Tibial artery (tissue), 4 donors: ENCODE measurements at places on chromosomes 2 and 18.
A peak's percentile ranks its signal among the peaks of the same experiment; 100 is the strongest.

DNA sequence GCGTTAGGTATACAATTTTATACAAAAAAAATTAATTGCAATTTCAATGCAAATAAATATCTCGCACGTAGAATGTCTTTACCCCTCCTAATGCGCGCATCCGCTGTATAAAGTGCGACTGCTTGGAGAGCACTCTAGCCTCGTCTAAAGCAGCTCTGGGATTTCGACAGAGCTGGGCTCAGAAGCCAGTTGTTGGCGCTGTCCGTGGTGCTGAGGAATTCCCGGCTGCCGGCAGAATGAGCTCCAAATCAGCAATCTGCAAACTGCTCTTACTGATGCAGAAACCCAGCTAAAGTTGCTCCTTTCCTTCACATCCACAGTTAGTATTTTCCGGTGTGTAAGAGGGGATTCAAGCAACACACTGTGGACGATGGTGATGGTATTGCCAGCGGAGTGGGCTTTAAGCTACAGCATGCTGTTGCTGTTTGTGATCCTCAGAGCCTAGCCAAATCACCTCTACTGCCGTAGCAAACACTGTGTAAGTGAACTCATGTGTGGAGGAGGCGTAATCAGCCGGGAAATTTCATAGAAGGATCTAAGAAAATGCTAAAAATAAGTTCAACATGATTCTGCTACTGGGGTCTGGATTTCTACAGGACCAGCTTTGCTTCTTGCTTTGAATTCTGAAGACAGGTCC lies at the start of gene VWC2L:
Gene VWC2L (plus strand): TSS at position 137 of the 637 bp plus-strand sequence. CDS start 3,140 bp downstream, outside the sequence.
- H3K27ac ChIP-seq: no peak within 1 kb of the TSS
- H3K4me3 ChIP-seq: no peak within 1 kb of the TSS
- H3K27me3 ChIP-seq: no peaks in the 10 kb centered on the region
- no peaks in the 10 kb centered on the region for H3K36me3 ChIP-seq

DNA sequence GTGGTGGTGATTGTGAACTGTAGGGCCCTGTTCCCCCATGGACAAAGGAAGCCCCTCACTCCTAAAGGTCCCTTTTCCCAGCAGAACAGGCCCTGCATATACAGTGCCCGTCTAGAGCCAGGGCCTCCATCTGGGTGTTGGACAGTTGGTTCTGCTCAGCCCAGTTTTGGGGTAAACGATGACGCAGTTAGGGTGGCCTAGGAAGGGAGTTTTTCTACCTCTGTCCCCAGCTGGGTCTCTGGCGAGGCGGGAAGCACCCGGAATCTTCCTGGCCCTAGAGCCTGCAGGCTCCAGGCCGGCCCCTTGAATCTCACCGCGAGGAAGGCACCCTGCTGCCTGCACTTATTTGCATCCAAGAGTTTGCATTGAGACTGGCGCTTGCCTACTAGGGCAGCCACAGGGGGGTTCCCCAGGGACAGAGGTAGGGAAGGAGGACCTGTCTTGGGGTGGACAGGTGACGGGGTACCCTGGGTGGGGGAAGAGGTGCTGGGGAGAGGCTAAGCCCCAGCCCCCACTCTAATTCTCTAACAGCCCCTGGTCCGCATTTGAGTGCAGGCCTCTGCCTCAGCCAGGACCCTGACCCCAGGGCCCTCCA lies 529 bp upstream of the MTA3 start:
- H3K27me3 ChIP-seq: no peaks in the 10 kb centered on the region
- DNase-seq: peak; percentile 22
- H3K4me1 ChIP-seq: peaks cover 5% of the 10 kb centered on the region

- no peak overlapping the region for H3K4me3 ChIP-seq
- H3K4me1 ChIP-seq: peaks cover 17% of the 10 kb centered on the region
- H3K27ac ChIP-seq: no peak overlapping the region
- no peaks in the 10 kb centered on the region for H3K36me3 ChIP-seq
Measured at GRCh38 chr2:12881952-12882351, 165.2 kb downstream of the TRIB2 start.

GRCh38 chr18:64699081-64699480 lies 550.2 kb upstream of the LINC00305 start:
- H3K36me3 ChIP-seq: no peaks in the 10 kb centered on the region
- H3K4me1 ChIP-seq: no peaks in the 10 kb centered on the region
- H3K4me3 ChIP-seq: no peak overlapping the region
- no peaks in the 10 kb centered on the region for H3K27me3 ChIP-seq

DNA sequence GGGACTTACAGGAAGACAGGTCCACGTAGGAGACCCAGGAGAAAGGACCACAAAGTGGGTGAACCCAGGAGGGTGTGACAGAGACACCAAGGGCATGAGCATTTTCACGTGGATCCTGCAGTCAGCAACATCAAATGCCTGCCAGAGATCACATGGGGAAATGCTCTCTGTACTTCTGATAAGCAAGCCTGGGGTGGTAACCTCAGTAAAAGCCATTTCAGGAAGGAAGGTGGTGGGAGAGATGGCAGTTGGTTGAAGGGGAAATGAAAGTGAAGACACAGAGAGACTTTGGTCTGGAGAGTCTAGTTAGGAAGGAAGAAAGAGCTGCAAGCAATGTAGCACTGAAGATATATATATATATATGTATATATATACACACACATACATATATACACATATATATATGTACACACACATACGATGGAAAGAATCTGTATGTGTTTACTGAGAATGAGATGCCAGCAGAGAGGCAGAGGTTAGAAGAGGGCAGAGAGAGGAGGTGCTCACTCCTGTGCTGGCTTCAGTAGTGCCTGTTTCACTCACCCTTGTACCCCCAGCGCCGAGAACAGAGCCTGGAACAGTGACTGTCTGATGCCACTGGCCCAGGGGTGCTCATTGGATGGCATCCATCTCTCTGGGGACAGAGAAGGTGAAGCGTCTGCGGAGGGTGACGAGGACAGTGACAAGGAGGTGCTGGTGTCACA lies 314.9 kb downstream of the AFF3 start:
- no peak overlapping the region for H3K27ac ChIP-seq
- no peak overlapping the region for H3K4me3 ChIP-seq
- H3K4me1 ChIP-seq: no peaks in the 10 kb centered on the region

GRCh38 chr2:199602271-199602895 lies 144.6 kb upstream of the SATB2 start:
- no peak overlapping the region for H3K4me3 ChIP-seq
- H3K27ac ChIP-seq: no peak overlapping the region
- H3K4me1 ChIP-seq: no peaks in the 10 kb centered on the region

DNA sequence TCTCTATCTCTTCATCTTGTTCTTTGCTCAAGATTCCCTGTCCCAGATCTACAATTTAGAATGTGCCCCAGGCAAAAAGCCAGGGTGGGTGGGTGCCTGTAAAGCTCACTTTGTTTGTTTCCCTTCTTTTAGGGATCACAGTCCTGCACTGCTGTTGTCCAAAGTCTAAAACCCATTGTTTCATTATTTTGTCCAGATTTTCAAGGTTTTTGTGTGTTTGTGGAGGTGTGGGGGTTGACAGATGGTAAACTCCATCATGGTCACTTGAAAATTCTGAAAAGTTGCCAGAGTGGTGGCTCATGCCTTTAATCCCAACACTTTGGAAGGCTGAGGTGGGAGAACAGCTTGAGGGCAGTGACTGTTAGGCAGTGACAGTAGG lies 41.5 kb downstream of the YES1 start:
- no peaks in the 10 kb centered on the region for H3K36me3 ChIP-seq
- no peaks in the 10 kb centered on the region for H3K27me3 ChIP-seq
- DNase-seq: no peak

GRCh38 chr2:126880817-126881216 lies 17.9 kb upstream of the TEX51 start:
- no peaks in the 10 kb centered on the region for H3K4me1 ChIP-seq
- no peak for DNase-seq
- no peak overlapping the region for H3K4me3 ChIP-seq

DNA sequence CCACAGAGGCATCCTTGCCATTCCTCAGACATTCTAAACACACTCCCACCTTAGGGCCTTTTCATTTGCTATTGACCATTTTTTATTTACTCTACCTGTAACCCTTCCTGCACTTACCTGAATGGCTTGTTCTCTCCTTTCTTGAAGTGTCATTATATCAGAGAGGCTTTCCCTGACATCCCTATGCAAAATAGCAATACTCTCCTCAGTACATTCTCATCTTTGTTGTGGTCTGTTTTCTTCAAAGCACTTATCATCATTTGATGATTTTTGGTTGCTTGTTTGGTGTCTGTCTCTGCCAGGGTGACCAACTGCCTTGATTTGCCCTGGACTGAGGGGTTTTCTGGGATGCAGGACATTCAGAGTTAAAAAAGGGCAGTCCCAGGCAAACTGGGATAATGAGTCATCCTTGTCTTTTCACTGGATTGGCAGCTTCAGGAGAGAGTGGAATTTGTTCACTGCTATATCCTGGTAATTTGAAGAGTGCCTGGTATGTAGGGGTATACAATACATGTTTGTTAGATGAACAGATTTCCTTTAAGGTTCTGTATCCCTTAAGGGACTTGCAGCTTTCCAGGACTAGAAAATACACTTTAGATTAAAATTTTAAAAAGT lies 102.4 kb downstream of the BABAM2 start:
- H3K36me3 ChIP-seq: no peaks in the 10 kb centered on the region
- H3K27me3 ChIP-seq: no peaks in the 10 kb centered on the region
- no peak overlapping the region for H3K27ac ChIP-seq
- H3K4me3 ChIP-seq: no peak overlapping the region
- no peak for DNase-seq
